MV-4-11 (cell line): ENCODE measurements at places on chromosomes 2 and 18.

DNA sequence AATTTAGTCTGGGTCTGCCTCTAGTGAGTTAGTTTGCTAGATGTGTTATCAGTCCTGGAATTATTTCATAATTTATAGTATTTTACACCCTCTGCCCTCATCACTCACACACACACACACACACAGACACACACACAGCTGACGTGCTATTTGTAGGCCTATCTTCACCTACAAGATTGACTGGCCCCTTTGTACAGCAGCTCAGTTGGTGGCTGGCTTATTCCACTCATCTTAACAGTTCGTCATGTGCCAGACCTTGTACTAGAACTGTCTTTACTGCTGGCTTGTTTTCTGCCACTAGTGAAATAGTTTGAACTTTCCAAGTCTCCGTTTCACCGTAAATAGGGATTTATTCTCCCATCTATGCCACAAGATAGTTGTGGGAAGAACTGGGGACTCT is 21.3 kb downstream of the CENPO start:
- DNase-seq: no peak

GRCh38 chr2:144619760-144620159 is 99.8 kb upstream of the ZEB2 start:
- no peak for DNase-seq

GRCh38 chr2:164073101-164074074 is 337.6 kb upstream of the FIGN start:
- no peak for DNase-seq

DNA sequence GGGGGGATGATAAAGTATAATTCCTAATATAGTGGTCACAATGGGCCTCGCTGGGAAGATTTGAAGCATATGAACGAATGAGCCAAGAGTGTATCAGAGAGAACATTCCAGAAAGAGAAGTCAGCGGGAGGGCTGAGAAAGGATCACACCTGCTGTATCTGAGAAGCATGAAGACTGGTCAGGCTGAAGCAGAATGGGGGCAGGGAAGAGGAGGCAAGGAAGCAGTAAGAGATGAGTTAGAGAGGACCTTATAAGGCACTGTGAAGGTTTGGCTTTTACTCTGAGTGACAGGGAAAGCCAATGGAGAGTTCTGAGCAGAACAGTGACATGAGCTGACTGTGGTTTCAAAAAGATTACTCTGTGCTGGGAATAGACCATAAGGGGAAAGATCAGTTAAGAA is 73.5 kb downstream of the CHN1 start:
- DNase-seq: no peak

- DNase-seq: peak; percentile 79
Measured at GRCh38 chr2:60355849-60356261, 197.6 kb downstream of the BCL11A start.

GRCh38 chr2:45315861-45316260 is 295.2 kb downstream of the SRBD1 start:
- DNase-seq: no peak

DNA sequence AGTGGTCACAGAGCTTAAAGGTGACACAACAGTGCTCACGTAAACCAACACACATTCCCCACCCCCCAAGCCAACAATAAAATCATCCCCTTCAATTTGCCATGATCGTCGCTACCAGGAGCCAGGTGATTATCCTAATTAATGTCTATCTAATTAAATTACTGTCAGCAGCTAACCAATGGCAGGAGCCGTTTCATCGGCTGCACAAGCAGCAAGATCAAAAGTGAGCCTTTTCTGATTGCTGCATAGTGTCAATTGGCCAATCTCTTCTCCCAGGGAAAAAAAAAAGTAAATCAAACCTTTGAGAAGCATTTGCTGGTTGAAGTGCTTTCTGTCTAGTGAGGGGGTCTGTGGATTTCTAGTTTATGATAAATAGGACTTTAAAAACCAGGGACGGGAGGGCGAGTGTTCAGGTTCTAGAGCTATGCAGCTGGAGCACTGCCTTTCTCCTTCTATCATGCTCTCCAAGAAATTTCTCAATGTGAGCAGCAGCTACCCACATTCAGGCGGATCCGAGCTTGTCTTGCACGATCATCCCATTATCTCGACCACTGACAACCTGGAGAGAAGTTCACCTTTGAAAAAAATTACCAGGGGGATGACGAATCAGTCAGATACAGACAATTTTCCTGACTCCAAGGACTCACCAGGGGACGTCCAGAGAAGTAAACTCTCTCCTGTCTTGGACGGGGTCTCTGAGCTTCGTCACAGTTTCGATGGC is at the start of gene TBR1:
TSS of gene TBR1 (plus strand) at position 311 of the 721 bp plus-strand sequence. CDS start at position 425, 114 bp downstream.
- peak; percentile 3 for DNase-seq

GRCh38 chr2:187107001-187107400 is 258.0 kb upstream of the ZSWIM2 start:
- no peak for DNase-seq

GRCh38 chr2:140154271-140154670 is 1374.1 kb upstream of the NXPH2 start:
- no peak for DNase-seq

GRCh38 chr2:232928551-232929302 is 58.7 kb downstream of the SNORC start:
- no peak for DNase-seq

- peak; percentile 5 for DNase-seq
Measured at GRCh38 chr18:62023536-62023935, 130.7 kb upstream of the RNF152 start.

- peak; percentile 80 for DNase-seq
Measured at GRCh38 chr2:73837847-73838585, 9.3 kb downstream of the STAMBP start.

DNA sequence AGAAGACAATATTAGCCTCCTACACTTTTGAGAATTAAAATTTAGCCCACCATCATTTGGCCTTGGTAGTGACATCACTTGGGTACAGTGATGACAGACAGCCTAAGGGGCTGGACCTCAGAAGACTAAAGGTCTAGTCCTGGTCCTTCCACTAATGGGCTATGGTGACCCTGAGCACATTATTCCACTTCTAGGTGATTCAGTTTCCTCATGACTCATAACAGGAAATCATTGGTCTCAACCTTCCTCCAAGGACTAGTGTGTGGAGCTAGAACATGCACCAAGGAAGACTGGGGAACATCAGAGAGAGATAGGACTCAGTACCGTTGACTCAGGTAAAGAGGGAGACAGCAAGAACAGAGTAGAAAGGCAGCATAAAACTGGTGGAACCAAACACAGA is 64.0 kb downstream of the TFCP2L1 start:
- DNase-seq: no peak

GRCh38 chr2:160334028-160334741 is 134.1 kb upstream of the ITGB6 start:
- DNase-seq: no peak

DNA sequence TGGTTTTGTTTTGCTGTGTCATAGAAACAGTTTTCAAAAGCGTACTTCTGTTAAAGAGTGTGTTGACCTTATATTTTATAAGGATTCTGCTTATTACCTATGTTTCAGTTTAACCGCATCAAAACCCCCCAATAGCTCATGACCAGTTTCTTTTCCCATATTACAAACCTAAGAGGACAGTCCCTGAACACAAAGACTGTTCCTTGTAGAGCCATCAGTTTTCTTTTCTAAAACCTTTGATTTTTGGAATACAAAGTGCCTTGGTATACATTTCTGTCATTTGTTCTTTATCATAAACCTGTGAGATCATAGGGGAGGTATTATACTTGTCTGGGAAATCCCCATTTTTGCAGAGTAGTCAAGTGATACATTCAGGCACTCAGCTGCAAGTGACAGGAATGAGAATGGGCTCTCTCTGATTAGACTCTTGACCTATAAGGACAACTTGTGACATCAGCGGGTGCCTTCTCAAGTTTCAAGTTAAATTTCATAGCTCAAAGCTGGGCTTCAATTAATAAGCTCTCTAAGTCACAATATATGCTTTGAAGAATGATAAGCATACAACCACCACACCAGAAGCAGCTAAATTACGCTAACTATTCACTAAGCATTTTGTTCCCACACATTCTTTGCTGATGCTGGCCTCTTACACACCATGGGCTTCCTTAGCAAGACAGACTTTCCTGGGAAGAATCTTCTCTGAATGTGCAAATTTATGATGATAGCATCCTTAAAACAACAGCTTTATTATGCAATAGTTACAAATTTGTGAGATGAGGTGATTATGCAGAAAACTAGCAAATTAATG is 97.5 kb upstream of the CD302 start:
- no peak for DNase-seq

DNA sequence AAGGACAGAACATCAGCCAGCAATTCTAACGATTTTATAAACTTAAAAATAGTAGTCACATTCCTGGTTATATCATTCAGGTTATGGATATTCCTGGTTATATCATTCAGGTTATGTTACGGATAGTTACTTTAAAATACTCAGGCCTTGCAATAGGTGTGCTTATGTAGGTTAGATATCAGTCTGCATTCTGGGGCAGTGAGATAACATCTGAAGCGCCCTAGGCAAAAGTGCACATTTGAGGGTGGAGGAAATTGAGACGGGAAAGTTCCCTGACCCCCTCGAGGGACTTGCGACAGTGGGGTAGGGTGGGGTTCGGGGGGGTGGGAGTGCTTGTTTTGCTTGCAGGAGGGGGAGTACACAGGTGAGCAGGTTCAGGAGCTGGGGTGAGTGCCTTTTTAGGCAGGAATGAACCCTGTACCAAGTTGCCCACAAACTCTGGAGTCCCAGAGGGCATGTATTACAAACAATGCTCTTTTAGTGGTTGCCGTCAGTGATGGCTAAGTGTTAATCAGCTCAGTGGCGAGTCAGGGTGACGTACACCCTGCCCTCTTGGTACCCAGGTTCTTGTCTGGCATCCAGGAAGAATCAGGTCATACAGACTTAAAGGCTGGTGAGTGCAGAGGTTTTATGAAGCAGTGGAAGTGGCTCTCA is 31.8 kb downstream of the CREG2 start:
- DNase-seq: no peak

DNA sequence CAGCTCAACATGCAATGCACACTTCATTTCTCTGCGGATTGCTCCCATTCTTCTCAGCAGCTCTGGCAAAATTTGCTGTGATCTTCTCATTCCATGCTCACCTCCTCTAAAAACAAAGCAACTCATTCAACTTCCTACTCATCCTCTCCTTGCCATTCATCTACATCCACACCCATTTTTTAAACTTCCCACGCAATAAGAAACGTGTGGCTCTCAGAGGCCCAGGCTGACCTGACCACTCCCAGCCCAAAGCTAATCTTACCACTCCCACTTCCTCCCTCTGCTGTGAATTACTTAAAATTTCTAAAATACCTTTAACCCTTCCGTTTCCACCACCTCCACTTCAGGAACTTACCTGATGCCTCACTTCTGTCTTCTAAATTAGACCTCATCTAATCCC is 15.2 kb downstream of the ABCB11 start:
- DNase-seq: peak; percentile 43

DNA sequence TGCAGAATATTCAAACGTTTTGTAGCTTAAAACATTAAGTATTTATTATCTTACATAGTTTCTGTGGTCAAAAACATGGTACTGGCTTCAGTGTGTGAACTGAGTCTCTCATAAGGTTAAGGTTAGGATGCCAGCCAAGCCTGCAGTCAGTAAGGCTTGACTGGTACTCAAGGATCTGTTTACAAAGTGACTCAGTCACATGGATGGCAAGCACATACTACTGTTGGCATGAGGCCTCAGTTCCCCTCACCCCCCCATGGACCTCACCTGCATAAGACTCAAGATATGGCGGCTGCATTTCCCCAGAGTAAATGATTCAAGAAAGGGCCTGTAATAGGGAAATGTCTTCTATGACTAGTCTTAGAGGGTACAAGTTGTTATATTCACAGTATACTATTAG is 1167.5 kb downstream of the DPP10 start:
- no peak for DNase-seq

GRCh38 chr18:37403100-37403781 is 162.4 kb downstream of the CELF4 start:
- no peak for DNase-seq

DNA sequence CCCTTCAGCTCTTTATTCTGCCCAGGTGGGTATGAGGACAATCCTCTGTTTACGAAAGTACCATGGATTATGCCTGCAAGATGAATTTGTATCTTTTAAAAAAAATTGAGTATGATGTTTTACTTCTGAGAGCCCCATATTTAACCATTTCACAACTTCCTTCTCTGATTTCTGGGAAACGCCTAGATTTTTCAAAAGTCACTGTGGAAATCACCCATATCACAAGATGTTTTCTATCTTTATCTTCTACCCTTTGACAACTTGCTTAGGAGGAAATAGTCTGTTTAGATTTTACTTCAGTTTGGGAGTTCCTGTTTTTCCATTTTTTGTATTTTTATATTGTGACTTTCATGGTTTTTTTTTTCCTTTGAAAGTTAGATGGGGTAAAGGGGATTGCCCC is 53.0 kb downstream of the ICOS start:
- peak; percentile 17 for DNase-seq

GRCh38 chr2:28096421-28096820 is 205.9 kb downstream of the BABAM2 start:
- no peak for DNase-seq

DNA sequence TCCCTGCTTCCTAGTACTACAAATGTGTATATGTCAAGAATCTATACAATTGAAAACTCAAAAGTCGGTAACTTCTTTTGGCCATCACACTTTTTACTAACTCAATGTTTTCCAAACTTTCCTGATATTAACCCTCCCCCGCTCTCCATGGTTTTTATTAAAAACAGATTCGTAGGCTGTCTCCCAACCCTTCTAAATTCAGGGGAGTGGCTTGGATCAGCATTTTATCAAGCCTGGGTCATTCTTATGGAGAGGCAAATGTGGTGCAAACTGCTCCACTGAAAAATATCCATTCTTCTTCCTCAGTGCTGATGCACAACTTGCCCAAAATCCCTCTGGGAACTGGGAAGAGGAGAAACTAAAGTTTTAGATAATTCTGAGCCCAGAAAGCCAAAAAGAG is 134.2 kb downstream of the RIF1 start:
- DNase-seq: no peak

DNA sequence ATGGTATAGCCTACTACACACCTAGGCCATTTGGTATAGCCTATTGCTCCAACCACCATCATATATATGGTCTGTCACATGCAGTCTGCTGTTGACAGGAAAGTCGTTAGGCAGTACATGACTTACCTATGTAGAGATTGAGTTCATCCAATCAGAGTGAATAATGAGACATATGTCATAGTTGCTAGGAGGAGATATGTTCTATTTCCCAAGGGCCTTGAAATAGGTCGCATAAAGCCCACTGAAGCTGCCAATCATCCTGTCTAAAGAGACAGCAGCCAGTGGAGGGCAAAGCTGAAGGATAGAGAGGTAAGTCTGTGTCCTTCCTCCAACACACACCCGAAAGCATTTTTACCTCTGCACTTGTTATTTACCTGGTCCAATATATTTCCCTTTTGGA is 263.4 kb downstream of the PTPRM start:
- DNase-seq: no peak
